Fibroblast of skin of right biceps (primary cell): ENCODE measurements at places on chromosomes 7 and 10.

GRCh38 chr7:116122972-116123595 is 87.3 kb upstream of the TES start:
- DNase-seq = peak; percentile 45

- DNase-seq = no peak
Observed at GRCh38 chr10:21501731-21502347, 23.6 kb downstream of the SKIDA1 start.

DNA sequence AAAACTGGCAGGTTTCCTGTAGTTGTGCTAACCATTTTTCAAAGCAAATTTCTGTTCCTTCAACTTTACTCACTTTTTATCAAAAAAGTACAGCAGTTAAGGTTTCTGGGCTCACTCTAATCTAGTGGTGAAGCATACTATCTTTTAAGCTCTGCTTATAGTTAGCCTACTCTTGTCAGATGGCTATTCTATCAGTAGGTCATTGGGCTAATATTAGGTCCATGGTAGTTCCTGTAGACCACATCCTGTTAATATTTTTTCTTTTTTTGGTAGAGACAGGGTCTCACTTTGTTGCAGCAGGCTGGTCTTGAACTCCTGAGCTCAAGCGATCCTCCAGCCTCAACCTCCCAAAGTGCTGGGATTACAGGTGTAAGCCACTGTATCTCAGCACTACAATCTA is 27.9 kb upstream of the NRCAM start:
- DNase-seq = no peak

- no peak for DNase-seq
Observed at GRCh38 chr10:130354573-130354954, 218.4 kb downstream of the GLRX3 start.

- peak; percentile 62 for DNase-seq
Observed at GRCh38 chr7:21939136-21939857, 6.4 kb downstream of the CDCA7L start.

- no peak for DNase-seq
Observed at GRCh38 chr10:35561715-35562114, 43.4 kb upstream of the GJD4 start.

DNA sequence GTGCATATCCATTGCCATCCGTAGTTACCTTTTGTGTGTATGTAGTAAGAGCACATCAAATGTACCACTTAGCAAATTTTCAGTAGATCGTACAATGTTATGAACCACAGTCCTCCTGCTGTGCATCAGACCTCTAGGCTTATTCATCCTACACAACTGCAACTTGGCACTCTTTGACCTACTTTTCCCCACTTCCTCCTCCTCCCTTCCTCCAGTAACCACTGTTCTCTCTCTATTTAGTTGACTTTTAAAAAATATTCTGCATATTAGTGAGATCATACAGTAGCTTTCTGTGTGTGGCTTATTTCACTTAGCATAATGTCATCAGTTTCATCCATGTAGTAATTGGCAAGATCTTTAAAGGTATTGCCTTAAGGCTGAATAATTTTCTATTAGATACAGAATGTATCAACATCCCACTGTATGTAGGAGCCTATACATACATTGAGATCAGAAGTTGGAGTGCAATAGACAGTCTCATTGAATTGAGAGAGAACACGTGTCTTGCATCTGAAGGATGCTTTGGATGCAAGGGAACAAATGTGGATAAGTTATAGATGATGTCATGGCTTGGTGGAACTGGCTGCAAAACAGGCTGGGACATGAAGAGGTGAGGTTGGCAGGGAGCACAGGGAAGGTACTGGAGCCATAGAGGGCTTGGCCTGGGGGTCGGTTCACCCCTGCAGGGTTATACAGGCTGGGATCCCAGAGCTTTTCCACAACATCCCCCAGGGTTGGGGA is 83.0 kb upstream of the FAM180A start:
- no peak for DNase-seq

- DNase-seq = no peak
Observed at GRCh38 chr7:157445246-157445955, 108.6 kb downstream of the DNAJB6 start.

DNA sequence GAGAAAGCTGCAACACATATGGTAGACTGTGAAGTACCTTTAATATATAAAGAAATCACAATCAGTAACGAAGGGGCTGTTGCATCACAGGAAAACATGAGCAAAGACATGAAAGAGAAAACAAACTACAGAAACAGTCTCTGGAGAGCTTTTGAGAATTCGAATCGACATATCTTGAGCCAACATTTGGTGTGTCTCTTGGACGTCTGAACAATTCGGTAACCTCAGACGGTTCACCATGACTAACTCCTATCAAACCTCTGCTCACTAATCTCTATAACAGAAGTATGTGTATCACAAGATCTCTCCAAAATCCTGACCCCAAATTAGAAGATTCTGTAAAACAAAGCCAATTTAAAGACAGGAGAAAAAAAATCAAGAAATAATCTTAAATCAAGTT is 262.0 kb upstream of the YAE1 start:
- no peak for DNase-seq

DNA sequence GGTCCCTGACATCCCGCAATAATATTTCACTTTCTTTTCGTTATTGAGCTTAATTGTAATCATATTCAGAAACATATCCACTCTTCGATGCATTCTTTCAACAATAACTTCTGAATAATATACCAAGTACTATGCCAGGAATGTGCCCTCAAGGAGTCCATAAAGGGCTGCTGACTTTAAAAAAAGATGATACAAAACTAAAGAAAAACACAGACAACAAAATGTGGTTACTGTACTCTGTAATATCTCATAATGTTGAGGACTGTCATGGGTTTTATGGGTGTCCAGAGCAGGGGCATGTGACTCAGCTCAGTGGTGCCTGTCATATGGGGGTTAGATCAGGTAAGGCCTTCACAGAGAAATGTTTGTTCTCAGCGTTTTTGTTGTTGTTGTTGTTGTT is 73.7 kb downstream of the ARL4A start:
- no peak for DNase-seq

- DNase-seq = peak; percentile 65
Observed at GRCh38 chr7:14834456-14834855, 68.1 kb downstream of the DGKB start.

GRCh38 chr10:63494951-63495350 is 26.2 kb upstream of the REEP3 start:
- DNase-seq = peak; percentile 38

- no peak for DNase-seq
Observed at GRCh38 chr7:104271948-104272347, 56.5 kb upstream of the LHFPL3 start.

GRCh38 chr7:77893813-77894212 is 95.2 kb downstream of the PHTF2 start:
- no peak for DNase-seq

GRCh38 chr7:142452791-142453190 is 194.9 kb upstream of the PRSS58 start:
- DNase-seq = no peak

GRCh38 chr7:123916240-123916724 is 8.8 kb upstream of the SPAM1 start:
- no peak for DNase-seq

- no peak for DNase-seq
Observed at GRCh38 chr7:18179093-18179492, 151.4 kb upstream of the PRPS1L1 start.

DNA sequence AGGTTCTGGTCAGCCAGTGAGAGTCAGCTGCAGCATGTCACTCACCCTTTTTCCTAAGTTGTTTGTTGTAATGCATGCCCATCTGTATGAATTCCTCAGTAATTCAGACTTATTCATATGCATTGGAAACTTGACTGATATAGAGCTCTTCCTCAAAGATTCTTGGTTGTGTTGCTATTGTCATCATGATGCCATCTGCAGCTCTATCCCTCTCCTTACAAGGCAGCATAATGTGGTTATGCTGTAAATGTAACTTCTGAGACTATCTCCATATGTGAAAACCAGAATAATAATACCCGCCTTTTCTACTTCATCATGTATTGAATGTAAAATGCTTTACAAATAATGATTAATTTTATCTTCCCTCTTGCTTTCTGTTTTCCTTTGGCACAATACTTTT is 252.6 kb upstream of the MTPN start:
- DNase-seq = no peak

DNA sequence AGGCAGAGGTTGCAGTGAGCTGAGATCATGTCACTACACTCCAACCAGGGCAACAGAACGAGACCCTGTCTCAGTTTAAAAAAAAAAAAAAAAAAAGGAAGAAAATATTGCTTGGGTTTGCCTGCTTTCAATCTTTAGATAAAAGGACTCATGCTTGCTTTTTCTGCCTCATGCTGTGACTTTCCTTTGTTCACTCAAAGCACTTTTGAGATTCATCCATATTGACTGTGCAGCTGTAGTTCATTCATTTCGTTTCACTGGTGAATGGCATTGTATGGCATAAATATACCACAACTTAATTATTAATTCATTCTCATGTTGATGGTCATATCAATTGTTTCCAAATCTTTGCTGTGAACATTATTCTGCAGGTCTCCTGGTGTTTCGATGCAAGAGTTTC is 97.6 kb upstream of the NFE2L3 start:
- DNase-seq = no peak

GRCh38 chr10:17644485-17644943 is 563 bp downstream of the STAM start:
- no peak for DNase-seq

DNA sequence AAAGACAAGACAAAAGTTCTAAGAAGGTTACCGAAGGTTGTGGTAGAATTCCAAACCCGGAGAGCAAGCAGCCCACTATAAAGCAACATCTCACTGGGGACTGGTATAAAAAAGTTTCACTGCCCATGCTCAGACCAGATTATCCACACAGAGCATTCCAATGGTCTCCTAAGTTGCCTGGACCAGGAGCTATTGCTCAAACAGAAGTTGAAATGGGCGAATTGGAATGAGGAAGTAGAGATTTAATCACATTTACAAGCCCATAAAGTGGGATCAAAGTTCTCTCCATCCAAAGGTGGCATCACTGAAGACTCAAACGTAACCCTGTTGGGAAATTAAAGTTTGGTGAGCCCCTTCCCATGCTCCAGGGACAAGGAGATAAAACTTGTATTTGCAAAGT is 19.8 kb downstream of the OR2F1 start:
- DNase-seq = no peak

GRCh38 chr10:114319406-114320248 is 80.6 kb downstream of the VWA2 start:
- DNase-seq = no peak

DNA sequence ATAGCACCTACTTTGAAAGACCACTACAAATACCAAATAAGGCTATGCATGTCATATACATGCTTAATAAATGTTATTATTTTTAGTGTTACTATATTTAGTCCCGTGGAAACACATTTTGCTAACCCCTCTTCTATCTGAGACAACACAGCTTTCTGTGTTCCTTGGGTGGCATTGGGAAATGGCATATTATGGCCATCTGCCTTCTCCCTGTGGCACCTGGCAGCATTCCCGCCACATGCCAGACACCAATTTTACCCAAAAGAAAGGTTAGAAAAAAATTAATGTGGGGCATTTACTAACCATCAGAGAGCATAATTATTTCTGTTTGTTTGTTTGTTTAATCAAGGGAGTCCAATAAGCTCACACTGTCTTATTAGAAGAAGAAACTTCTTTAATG is 168.6 kb upstream of the ETV1 start:
- no peak for DNase-seq

- DNase-seq = no peak
Observed at GRCh38 chr7:157090485-157091165, 48.1 kb upstream of the UBE3C start.

DNA sequence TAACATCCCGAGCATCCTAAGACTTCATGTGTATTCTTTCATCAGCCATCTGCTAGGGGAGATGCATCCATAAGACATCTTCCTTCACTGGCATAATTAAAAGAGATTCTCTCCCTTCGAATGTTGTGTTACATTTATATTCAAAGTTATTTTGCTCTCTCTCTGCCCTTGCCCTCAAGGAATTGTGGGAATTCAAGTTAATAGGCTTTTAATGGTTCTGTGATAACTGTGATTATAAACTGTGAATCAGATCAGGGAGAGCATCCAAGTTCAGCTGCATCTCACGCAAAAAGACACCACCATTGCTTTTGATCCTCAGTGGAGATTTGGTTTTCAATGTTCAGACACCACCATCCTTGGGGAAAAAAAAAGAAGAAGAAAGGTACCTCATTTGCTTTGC is 9.2 kb upstream of the TEX36 start:
- DNase-seq = peak; percentile 68

DNA sequence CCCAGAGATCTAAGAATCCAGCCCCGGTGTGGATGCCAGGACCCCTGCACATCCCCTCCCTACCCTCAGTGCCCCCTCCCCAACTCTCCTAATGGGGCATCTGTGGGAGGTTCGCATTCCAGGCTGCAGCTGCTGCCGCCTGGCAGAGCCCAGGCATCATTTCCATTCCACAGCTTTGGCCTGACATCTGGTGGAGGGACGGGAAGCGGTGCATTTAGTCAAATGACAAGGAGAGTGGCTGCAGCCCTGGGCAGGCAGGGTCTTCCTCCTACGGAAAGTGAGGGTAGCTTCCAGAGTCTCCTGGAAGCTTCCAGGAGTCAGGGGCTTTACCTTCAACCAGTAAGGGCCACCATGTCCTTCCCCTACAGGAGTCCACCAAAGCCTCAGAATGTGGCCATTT is 30.8 kb downstream of the PRLHR start:
- DNase-seq = peak; percentile 8

DNA sequence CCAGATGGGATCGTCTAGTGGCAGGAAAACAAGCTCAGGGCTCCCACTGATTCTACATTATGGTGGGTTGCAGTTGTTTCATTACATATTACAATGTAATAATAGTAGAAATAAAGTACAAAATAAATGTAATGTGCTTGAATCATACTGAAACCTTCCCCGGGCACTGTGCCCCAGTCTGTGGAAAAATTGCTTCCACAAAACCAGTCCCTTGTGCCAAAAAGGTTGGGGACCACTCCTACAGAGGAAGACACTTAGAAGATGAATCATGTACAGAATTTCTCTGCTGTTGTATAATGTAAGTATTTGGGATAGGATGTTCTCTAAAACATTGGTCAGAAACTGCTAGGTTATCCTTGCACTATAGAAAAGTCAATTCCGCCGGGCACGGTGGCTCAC is 11.3 kb upstream of the PHYH start:
- peak; percentile 6 for DNase-seq

GRCh38 chr10:30821994-30822692 is 192.6 kb upstream of the LYZL2 start:
- peak; percentile 46 for DNase-seq

DNA sequence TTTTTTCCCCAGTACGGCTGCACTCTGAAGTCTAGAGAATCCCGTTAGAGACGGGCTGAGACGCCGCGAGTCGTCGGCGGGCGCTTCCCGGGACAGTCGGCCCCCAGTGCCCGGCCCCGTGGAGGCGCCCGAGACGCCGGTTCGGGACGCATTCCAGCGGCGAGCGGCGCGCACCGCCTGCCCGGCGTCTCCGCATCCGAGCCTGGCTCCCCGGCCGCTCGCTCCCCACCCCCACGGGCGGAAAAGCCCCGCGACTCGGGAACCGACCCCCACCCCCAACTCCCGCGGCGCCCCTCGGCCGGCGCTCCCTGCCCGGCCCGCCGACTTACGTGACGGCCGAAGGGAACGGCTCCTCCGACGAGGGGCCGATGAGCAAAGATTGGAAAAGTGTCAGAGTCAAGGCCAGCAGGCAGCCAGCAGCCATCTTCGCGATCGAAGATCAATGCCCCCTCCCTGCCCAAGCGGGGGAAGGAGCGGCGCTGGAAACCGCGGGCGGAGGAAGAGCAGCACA is 486 bp downstream of the CACNA2D1 start:
- peak; percentile 49 for DNase-seq

GRCh38 chr7:35761871-35762677 is 38.8 kb upstream of the SEPTIN7 start:
- DNase-seq = peak; percentile 77
